NB4 (cell line): ENCODE measurements at places on chromosomes 7 and 10.
A peak's percentile ranks its signal among the peaks of the same experiment; 100 is the strongest.

- DNase-seq = no peak
Measured at GRCh38 chr10:11576092-11576809, 35.2 kb downstream of the USP6NL start.

- DNase-seq = no peak
Measured at GRCh38 chr7:95578299-95578855, 17.9 kb downstream of the PDK4 start.

DNA sequence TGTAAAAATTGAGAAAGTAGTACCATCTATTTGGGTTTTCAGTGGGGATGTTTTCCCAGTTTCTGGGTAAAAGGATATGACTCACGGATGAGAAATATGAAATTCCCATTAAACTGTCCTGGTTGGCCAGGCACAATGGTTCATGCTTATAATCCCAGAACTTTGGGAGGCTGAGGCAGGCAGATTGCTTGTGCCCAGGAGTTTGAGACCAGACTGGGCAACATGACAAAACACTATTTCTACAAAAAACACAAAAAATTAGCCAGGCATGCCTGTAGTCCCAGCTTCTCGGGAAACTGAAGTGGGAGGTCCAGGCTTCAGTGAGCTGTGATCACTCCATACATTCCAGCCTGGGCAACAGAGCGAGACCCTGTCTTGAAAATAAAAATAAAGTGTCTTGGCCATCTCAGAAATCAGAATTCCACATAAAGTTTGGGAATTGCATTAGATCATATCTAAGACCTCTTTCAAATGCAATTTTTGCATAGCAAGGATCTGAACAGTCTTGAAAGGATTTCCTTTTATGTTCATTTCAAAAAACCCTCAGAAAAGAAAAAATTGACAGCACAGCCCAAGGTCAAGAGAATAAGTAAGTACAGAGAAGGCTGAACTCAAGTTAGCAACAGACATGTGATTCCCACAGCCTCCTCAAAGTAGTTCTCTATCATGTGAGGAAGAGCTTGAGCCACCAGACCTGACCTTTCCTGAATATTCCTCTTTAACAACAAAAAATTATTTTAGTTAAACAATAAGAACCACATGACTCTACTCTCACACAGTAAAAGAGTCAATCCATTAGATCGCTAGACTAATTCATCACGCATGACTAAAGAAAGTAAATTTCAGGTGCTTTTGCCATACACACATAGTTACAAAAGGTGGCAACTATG is 141.5 kb upstream of the CAV2 start:
- no peak for DNase-seq

DNA sequence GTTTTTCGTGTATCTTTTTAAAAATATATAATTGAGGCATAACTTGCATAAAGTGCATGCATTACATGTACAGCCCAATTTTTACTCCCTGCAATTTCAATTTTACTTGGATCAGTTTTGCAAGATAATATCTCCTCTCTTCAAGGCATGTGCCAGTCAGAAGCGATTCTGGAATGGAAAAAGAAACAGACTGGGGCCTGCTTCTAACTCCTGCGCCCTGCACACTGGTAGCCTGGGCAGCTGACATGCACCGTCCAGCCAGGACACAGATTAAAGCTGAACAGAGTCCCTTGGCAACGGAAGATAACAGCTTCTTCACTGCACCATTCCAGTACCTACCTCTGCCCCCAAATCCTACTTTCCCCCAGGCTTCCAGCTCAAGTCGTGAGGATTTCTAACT is 182.1 kb downstream of the FAM107B start:
- DNase-seq = no peak

DNA sequence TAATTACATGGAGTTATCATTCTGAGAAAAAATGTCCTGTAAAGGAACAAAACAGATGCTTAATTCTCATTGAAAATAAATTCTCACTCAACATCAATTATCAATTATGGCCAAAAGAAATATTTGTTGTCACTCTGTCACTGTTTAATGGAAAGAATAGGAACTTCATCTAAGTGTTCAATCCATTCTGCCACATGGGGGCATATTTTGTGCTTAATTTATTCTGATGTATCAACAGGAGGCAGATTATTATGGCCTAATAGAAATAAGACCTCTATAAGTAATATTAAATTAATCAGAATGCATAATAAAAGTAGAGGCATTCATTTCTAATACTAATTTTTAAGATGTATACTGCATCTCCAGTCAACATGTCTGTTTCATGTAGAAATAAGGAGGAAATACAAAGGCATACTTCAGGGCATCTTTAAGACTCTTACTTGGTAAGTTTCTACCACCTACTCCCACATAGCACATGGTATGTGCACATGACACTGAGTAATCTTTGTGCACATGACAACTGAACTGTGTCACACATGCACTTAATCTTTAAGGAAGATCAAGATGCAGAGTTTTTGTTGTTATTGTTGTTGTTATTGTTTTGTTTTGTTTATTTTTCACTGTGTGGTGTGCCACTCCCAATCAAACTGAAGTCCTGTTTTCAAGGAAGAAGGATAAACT is 420.4 kb upstream of the SEMA3A start:
- DNase-seq = no peak

GRCh38 chr7:78924581-78924980 is 528.9 kb downstream of the MAGI2 start:
- peak; percentile 16 for DNase-seq

GRCh38 chr10:96998329-96998888 is 166.3 kb downstream of the LCOR start:
- DNase-seq = no peak

DNA sequence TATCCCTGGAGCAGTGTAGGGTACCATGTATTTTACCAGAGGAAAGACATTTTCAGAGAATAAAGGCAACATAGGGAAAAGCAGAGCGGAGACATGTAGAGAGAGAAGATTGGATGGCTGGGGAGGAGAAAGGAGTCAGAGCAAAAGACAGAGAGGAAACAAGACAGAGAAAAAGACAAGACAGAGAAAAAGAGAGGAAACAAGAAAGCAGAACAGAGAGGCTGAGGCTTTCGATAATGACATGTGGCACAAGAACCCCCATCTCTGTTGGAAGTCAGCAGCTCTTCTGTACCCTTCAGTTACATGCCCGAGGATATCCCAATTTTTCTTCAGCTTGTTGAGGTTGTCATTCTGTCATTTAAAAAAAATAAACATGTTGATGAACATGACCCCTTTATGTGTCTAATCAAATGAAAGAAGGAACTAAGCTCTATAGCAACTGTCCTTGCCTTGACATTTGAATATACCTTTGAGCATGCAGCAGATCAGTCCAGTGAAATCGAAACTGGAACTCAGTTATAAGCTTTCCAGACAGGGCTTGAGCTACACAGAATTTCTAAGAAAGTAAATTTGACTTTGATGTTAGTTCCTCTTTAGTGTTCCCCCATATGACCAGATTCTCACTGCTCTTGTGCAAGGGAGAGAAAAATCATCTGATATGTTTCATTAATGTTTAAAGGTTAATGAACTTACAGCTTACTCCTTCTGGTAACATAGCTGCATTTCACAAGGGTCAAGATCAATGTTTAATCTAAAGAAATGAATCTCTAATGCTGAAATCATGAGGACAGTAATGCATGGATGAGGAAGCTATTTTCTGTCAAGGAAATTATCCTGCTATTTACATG is 75.1 kb upstream of the SP4 start:
- DNase-seq = peak; percentile 87

DNA sequence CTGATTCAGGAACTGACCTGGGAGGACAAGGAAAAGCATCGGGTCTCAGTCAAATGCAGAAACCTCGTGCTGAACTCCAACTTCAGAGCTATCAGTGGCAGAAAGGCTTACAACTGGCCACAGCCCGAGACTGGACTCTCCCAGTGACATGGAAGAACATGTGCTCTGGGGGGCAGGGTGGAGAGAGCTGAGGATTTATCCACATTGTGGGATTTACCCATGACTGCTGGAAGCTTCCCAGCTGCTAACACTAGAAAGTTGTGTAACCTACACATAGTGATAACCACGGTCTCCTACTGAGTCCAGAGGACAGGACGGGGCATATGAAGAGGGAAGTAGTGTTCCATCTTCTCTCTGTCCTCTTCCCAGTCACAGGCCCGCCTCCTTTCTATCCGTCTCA is 103.4 kb downstream of the ITIH5 start:
- DNase-seq = no peak

GRCh38 chr7:139673230-139673629 is 104.6 kb downstream of the HIPK2 start:
- DNase-seq = no peak

GRCh38 chr7:69898189-69898588 is 299.9 kb downstream of the AUTS2 start:
- DNase-seq = no peak

DNA sequence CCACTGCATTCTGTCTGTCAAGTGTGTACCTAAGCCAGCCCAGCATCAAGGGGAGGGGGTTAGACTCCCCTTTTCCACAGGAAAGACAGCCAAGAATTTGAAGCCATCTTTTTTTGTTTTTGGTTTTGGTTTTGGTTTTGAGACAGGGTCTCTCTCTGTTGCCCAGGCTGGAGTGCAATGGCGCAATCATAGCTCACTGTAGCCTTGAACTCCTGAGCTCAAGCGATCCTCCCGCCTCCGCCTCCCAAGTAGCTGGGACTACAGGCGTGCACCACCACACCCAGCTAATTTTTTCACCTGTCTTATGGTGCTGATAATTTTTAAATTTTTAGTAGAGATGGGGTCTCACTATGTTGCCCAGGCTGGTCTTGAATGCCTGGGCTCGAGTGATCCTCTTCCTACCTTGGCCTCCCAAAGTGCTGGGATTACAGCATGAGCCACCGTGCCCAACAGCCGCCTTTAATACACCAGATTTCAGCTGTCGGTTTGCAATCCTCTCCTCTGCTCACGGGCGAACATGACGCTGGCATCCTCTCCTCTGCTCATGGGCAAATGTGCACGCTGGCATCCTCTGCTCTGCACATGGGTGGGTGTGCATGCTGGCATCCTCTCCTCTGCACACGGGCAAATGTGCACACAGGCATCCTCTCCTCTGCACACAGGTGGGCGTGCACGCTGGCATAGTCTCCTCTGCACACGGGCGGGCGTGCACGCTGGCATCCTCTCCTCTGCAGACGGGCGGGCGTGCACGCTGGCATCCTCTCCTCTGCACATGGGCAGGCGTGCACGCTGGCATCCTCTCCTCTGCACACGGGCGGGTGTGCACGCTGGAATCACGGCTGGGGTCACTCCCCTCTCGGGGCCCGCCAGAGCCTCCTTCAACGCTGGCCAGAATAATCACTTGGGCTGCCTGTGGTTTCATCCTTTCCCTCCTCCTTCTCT is 56.0 kb upstream of the PDGFA start:
- no peak for DNase-seq

DNA sequence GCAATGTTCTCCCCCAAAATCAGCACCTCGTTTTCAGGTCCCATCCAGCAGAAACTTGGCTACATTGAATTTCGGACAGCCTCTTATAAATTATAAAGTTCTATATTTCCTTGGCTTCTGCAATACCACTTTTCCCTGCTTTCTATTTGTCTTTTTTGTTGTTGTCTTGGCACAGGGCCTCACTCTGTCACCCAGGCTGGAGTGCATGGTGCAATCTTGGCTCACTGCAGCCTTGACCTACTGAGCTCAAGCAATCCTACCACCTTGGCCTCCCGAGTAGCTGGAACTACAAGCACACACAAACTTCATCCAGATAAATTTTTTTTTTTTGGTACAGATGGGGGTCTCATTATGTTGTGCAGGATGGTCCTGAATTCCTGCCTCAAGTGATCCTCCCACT is 55.3 kb upstream of the HECW1 start:
- DNase-seq = no peak

DNA sequence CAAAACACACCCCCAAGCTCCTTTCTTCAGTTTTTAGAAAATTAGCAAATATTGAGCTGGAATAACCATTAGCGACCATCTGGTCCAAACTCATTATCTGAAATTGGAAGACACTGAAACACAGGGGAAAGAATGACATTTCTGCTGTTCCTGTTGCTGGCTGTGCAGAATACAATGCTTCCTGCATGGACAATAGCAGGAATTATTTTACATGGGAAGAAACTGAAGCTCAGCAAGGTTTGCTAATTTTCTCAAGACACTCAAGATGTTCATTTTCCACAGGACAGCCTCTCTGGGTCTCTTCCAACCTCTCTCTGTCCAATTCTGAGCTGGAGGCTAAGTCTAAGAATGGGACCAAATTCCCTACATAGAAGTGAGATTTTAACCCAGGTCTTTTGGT is 81.9 kb upstream of the TNS3 start:
- DNase-seq = no peak

DNA sequence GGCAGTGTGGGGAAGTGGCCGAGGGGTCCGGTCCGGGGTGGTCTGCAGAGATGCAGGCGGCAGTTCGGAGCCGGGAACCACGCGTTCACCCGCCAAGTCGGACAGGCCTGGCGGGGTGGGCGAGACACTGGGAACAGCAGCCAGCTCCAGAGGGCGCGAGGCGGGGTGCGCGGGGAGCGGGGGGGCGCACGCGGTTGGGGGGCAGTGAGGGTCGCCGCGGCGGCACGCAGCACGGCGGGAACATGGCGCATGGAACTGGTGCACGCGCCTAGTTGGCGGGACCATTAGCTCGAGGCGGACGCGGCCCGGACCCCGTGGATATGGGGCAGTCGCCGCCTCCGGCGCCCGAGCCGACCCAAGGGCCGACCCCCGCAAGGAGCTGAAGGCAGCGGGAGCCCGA is 635.9 kb downstream of the ZNF37A start:
- no peak for DNase-seq

- peak; percentile 93 for DNase-seq
Measured at GRCh38 chr7:39621784-39622411, 1.5 kb upstream of the RALA start.

- DNase-seq = no peak
Measured at GRCh38 chr10:70601746-70602145, 795 bp downstream of the PRF1 start.

DNA sequence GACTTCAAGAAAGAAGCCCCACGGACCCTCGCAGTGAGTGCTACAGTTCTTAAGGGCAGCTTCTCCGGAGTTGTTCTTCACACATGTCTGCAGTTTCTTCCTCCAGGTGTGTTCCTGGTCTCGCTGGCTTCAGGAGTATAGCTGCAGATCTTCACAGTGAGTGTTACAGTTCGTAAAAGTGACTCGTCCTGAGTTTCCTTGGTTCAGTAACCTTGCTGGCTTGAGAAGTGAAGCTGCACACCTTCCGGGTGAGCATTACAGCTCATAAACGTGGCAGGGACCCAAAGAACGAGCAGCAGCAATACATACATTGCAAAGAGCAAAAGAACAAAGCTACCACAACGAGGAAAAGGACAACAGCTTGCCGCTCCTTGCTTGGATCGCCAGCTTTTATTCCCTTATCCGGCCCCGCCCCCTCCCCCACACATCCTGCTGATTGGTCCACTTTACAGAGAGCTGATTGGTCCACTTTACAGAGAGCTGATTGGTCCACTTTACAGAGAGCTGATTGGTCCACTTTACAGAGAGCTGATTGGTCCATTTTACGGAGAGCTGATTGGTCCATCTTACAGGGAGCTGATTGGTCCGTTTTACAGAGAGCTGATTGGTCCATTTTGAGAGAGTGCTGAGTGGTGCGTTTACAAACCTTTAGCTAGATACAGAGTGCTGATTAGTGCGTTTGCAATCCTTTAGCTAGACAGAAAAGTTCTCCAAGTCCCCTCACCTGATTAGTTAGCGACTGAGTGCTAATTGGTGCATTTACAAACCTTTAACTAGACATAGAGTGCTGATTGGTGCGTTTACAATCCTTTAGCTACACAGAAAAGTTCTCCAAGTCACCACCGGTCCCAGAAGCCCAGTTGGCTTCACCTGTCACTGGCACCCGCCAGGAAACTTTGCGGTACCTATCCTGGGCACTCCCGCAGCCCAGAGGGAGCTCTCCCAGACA is 165.3 kb downstream of the AGMO start:
- no peak for DNase-seq

GRCh38 chr7:55426676-55427075 is 61.5 kb downstream of the LANCL2 start:
- DNase-seq = no peak

- peak; percentile 52 for DNase-seq
Measured at GRCh38 chr7:77940647-77941046, 142.1 kb downstream of the PHTF2 start.
